Vagina (tissue), 2 donors: ENCODE measurements at places on chromosomes 12 and 14.
A peak's percentile ranks its signal among the peaks of the same experiment; 100 is the strongest.

DNA sequence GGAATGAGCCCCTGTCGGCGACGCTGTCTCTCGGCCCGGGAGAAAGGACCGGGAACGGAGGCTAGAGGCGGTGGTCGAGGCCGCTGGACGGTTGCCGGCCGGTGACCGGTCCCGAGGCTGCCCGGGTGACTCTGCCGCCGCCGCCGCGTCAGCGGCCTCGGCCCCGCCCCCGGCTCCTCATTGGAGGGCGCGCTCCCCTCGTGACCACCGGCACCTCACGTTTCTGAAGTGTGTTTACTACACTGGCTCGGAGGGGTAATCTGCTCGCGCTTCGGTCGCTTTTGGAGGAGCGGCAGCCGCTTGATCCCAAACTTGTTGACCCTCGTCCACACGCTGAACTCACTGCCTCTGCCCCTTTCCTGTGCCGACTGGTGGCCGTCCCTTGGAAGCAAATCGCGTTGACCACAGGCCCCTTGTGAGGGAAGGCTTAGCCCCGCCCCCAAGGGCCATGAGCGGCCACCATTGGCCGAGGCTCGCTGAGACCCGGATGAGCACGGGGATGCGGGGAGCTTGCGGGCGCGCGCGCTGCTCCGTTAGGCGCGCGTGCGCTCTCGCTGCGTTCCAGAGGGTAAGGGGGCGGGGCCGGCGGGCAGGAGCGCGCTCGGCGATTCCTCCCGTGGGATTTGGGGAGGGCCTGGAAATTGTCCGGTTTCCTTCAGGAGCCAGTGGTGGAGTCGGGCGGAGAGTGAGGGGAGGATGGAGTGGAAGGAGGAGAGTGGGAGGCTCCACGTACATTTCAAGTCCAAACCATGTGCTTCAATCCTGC is at the start of gene CRY1:
TSS of gene CRY1 (minus strand) at position 133 of the 766 bp plus-strand sequence. CDS start 588 bp downstream, outside the sequence.
- peak; percentile 96 for DNase-seq

DNA sequence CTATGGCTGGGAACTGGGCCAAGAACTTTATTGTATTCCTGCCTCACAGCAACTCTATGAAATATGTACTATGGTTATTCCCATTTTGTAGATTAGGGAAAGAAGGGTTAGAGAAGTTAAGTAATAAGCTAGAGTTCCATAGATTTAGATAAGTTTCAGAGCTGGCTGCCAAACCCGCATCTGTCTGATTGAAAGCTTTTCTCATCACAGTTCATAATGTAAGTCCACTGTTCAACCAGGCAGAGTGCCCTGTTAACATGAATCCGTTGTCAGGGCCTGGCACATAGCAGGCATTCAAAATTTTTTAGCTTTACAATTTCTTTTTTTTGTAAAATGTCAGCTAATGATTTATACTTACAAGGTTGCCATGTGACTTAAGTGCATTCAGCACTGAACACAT is 467.3 kb downstream of the NRXN3 start:
- DNase-seq = no peak

- DNase-seq = no peak
Observed at GRCh38 chr12:20280515-20280914, 87.8 kb upstream of the PDE3A start.

DNA sequence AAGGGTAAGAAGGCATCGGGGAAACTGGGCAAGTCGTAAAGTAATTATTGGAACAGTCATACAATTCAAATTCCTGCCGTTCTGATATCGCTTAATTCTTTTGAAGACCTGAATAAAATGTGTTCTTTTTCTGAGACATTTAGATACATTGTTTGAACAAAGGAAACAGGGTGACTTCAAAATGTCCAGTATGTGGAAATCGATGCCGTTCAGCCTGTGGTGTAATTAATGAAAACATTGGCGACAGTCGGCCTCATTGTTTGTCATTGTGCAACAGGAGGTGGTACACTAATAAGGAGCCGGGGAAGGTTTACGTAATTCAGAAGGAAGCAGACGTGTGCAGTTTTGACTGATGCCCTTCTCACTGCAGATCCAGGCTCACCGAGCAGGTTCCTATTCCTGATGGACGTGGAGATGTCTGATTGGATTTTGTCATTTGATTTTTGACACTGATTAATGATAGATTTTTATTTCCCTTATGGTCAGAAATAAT is 92.7 kb downstream of the BORCS5 start:
- DNase-seq = no peak

GRCh38 chr14:65074449-65075150 is 27.7 kb downstream of the MAX start:
- DNase-seq = no peak

GRCh38 chr12:111599453-111600204 is 514 bp upstream of the ATXN2 start:
- no peak for DNase-seq

DNA sequence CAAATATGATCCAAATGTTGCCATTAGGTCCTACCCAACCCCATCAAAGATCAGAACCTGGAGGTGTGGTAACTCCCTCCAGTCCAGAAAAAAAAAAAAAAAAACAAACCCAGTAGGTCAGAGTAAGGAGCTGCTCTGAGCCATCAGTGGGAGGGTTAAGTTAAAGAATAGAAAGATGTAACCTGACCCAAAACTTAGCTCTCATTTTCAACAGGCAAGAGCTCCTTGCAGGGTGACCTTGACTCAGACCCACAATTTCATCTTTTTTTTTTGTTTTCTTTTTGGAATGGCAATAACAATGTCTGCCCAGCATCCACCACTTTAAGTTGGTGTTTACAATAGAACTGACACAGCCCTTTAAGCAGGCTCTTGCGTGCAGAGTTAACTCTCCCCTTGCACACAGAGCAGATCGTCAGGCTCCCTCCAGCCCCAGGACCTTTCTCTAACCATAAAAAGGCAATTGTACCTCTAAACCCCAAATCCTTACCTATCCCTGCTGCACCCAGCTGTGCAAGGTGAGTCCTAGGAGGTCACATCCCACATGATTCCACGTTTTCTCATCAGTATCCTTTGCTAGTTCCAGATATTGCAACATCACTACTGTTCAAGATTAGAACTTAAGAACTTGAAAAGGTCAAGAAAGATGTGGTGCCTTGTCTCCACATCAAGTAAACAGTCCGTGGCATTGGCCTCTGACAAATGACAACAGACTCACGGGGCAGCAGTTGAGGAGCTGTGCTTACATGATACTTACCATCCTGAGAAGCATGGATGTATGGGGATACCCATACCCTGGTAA is 178.6 kb upstream of the EEA1 start:
- DNase-seq = no peak

DNA sequence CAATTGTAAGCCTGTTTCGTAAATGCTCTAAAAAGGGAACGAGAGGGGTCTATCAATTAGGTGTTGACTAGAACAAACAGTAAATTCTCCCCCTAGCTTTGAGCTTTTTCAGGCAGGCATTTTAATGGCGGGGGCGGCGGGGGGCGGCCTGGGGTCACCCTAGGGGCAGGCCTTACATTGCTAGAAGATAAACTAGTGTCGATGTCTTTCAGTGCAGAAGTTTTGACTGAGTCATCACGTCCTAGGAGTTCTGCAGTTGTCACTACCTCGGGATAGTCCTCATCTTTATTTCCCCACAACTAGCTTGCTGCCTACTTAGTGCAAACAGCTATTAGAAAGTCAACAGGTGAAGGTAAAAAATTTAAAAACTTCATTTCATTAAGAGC is 1.6 kb downstream of the ATP6V1D start:
- no peak for DNase-seq

DNA sequence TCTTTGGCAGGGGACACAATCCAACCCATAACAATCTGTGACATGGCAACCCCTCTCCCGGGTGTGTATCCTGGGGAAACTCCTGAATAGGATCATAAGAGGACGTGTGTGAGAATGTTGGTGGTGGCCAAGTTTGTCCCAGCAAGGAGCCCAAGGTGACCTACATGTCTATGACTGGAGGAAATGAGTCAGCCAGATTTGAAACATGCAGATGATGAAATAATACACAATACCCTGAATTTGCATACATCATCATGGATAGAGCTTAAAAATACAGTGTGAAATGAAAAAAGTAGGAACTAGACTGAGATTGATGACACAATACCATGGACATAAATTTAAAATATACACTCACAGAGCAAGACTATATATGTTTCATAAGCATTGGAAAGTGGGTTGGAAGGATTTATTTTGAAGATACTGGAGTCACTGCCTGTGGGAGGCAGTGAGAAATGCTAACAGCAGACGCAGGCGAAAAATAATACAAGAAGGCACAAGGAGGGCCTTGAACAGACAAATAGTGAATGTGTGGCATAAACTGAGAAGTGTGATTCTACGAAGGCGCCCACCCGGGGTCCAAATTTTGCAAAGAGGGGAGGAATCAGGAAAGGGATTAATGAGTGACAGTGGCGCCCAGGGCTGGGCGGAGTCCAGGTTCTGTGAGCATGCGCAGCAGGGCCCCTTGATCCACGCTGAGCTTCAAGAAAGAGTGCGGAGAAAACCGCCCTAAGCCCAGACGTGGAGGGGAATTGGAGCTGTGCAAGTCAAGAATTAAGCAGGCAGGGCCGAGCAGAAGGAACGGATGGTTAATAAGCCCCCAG is 7.0 kb upstream of the MAP1LC3B2 start:
- DNase-seq = no peak

DNA sequence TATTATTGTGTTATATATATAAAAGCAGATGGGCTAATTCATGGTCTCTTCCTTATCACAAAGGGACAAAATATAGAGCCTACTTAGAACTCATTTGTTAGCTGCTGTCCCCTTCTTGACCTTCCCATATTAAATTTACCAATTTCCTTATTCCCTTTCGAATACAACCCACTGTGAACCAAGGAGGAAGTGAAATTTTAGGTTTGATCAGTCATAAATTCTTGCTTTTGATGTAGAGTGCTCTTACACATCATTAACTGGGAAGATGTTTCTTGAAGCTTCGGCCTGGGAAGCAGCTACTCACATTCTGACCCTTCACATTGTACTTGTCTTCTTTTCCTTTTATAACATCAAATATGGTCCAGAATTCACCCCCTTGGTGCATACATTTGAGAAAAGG is 579.0 kb downstream of the LRFN5 start:
- no peak for DNase-seq

GRCh38 chr12:12158858-12159257 is 88.1 kb downstream of the BCL2L14 start:
- no peak for DNase-seq

DNA sequence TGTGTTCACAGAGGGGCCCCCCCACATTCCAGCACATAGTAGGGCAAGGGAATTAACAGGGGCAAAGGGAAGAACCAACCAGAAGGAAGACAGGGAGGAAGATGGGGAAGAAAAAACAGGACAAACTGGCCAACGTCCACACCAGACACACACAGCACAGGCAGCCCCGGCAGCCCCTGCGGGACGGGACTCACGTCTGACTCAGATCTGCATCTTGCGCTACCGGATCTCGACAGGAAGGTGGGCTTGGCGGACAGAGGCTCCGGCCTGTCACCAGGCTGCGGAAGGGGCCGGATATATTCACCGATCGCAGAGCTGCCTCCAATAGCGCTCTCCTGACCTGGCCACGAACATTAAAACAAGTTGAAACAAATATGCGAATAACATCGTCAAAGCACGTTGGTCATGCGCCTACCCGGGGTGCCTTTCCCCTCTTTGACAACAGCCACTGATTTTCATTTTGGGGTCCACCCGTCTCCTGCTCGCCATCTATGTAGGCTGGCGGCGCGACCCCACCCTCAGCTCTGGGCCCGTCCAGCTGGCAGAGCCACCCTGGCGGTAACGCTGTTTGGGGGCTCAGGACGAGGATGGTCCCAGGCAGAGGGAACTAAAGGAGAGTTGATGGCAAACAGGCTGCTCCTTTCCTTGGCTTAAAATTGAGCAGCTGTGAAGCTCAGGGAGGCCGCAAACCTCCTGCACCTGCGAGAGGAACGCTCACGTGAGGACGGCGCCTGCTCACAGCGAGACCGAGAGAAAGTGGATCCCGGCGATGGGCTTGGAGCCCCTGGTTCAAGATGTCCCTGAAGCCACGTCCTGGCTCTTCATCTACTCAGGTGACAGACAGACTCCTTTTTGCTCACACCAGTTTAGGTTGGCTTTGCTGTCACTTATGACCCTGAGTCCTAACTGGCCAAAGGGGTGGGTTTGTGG is 113.6 kb downstream of the PIWIL1 start:
- DNase-seq = no peak

GRCh38 chr14:85010186-85010585 is 519.8 kb upstream of the FLRT2 start:
- no peak for DNase-seq

- DNase-seq = no peak
Observed at GRCh38 chr12:46454981-46455380, 82.4 kb upstream of the SLC38A2 start.

- no peak for DNase-seq
Observed at GRCh38 chr14:96383445-96383844, 8.5 kb upstream of the AK7 start.

DNA sequence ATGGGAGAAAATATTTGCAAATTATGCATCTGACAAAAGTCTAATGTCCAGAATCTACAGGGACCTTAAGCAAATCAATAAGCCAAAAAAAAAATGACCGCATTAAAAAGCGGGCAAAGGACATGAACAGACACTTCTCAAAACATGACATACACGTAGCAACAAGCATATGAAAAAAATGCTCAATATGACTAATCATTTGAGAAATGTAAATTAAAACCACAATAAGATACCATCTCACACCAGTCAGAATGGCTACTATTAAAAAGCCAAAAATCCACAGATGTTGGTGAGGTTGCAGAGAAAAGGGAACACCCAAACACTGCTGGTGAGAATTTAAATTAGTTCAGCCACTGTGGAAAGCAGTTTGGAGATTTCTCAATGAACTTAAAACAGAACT is 16.1 kb downstream of the PAWR start:
- DNase-seq = no peak

DNA sequence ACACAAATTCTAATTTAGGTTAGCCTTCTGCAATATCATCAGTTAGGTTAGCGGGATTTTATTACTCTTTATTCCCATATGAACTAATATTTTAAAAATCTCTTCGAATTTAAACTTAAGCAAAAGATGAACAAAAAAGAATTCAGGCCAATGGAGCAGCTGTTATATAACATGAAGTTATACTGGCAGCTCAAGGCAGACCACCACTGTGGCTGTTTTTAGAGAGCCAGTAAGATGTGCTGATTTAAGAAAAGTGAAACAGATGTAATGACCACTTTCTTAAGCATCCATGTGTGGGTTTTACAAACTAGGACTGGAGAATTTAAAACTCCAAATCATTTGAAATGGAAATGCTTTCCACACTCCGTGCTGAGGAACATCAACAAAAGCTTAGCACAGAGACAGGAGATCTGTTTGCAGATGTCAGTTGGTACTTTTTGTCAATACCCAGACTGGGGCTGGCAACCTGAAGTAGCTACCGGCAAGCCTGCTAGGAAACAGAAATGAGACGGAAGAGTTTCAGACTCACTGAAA is 164.9 kb downstream of the TTC7B start:
- no peak for DNase-seq
